ENCODE measurements at places on chromosomes 1 and 21.

GRCh38 chr1:68459796-68460195, 10.0 kb upstream of the RPE65 start:
- DNase-seq = no peak

- DNase-seq = no peak
These were observed 150.1 kb upstream of the FGGY start for GRCh38 chr1:59146651-59147358.

DNA sequence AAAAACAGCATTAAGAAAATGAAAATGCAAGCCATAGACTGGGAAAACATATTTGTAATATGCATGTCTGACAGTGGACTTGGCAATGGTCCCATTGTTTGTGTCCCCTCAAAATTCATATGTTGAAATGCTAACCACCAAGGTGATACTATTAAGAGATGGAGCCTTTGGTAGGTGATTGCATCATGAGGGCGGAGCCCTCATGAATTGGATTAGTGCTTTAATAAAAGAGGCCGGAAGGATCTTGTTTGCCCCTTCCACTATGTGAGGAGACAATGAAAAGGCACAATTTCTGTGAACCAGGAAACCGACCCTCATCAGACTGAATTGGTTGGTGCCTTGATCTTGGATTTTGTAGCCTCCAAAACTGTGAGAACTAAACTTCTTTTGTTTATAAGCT, 232.3 kb downstream of the GPR52 start:
- no peak for DNase-seq

DNA sequence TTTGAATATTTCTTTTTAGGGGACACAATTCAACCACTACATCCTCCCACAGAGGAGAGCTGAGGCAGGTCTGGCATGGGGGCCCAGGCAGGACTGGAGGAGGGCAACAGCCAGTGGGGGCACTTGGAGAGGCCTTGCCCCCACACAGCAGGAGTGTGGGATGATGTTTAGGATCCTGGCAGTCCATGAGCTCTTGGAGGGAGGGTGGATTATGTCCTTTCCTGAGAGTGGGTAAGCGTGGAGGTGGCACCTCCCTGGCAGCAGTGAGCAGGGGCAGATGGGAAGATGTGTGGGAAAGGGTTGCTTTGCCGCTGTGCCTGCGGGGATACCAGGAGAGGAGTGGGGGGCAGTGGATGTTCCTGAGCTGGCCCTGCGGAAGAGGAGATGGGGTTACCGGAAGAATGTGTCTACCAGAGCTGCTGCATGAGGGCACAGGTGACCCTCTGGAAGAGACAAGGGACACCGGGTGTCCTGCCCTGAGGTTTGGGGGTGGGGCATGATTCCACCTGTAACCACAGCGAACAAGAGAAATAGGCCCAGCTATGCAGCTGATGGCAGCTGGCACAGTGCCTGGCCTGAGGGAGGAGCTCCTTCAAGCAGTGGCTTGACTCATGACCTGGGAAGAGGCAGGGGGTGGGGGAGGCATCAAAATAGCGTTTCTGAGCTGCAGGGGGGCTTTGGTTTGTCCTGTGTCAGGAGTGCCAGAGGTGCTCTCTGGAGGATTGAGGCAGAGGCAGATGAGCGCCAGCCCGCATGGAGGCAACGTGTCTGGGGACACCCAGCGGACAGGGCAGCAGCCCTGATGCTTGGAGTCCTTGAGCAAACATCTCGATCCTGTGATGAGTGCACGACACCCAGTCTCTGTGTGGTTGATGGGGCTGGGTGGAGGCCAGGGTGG, 123.9 kb upstream of the TMPRSS2 start:
- DNase-seq = no peak

DNA sequence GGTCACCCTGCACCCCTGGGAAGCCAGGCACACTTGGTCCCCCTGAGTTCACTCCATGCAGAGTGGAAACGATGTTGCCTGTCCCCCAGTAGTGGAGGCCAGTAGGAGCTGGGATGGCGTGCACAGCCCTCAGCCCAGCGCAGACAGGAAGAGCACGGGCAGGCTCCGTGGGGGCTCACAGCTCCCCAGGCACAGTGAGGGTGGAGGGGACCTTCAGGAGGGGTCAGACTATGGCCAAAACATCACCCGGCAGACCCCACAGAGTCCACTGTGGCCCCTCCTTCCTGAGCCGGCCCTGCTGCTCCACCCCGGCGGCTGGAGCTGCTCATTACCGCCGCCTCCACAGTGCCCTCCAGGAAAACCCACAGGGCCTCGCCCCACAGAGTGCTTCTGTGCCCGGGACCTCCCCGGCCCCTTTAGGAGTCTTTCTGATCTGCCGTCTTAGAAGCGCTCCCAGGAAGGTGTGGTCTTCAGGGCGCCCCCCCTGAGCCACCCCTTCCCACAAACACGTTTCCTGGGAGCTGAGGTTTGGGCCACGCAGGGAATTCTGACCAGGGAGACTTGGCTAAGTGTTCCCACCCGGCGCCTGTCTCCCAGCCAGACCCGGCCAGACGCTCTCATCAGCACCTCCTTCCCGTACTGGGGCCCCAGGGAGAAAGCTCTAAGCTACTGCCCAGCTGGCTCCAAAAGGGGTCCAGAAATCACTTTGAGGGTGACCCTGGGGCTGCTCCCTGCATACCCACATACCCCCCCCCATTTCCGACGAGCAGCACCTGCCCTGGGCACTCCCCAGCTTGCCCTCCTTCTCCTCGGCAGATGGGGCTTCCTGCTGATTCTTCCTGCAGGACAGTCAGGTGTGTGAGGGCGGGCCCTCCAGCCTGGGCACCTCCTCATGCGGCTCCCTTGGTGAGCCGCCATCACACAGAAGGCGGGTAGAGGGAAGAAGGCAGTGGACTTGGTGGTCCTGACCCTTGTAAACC, 38.8 kb downstream of the RIPK4 start:
- no peak for DNase-seq

DNA sequence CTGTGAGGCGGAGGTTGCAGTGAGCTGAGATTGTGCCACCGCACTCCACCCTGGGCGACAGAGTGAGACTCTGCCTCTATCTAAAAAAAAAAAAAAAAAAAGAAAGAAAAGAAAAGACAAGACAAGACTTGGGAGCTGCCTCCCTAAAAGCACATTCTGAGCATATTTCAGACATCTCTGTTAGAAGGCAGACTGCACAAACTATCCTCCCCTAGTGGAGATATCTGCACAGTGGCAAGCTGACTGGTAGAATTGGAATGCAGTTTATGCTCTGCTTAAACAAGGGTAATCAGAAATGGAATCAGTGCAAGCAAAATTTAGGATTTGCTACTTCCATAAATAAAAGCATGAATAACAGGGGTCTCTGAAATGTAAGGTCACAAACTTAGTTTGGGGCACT, 31.8 kb downstream of the GNG4 start:
- DNase-seq = peak; percentile 8

GRCh38 chr1:179599623-179600249, 8.1 kb downstream of the TDRD5 start:
- DNase-seq = no peak

DNA sequence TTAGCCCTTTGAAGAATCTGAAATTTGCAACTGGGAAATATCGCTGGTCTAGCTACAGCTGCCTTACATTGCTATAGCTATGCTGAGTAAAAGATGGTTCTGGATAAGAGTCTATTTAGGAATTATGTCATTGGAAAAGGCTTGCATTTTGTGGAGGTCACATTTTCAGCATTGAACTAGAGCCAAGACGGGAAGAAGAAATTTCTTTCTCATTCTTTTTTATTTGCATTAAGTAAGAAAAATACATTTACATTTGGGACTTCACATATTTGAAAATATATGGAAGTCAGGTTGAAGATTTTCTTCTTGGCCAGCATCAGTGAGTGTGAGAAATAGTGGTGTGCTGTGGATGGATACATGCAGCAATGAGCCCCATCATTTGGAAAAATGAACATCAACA, 291.6 kb downstream of the PTBP2 start:
- DNase-seq = no peak

- no peak for DNase-seq
These were observed 60.6 kb downstream of the AK4 start for GRCh38 chr1:65208563-65208973.
